ENCODE measurements at places on chromosomes 7 and 10. TPM values are rescaled to one million over a fixed set of nuclear protein-coding genes. Genes with fewer than 3 reads are reported as not detected.

The LMOD2 gene
- total RNA-seq: not detected

The COX15 gene
- total RNA-seq: 47.6 TPM

The PPP1R9A gene
- total RNA-seq: 37.2 TPM

The SPDYE16 gene
- 0.34 TPM for total RNA-seq

The MAGI2 gene
- total RNA-seq: 0.25 TPM

DNA sequence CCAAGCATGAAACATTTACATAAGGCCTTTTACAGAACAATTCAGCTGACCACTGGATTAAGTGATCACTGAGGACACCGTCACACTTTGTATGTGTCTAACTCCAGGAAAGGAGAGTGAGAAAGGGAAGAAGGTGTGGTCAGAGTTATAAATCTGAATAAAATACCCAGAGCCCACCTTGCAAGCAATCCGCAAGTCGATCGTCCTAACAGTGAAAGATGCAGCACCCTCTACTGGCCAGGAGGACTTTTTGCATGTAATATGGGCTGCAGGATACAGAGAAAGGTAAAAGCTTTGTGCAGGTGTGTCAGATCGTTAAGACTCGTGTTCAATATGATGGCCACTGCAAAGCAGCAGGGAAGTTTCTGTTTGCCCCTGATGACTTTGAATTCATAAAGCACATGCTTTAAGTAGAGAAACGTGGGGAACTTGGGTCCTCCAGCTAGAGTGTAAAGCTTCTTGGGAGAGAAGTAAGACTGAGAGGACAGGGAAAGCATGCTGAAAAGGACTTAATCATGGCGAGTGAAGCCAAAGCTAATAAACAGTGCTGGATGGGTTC lies 68.5 kb upstream of the BMPER start:
- peak; percentile 48 for DNase-seq

- DNase-seq: no peak
Measured at GRCh38 chr7:16711730-16712129, 41.8 kb upstream of the TSPAN13 start.

- no peak for DNase-seq
Measured at GRCh38 chr10:17607603-17608332, 9.4 kb downstream of the HACD1 start.

- no peak for DNase-seq
Measured at GRCh38 chr10:11015446-11015934, 2.2 kb upstream of the CELF2 start.

DNA sequence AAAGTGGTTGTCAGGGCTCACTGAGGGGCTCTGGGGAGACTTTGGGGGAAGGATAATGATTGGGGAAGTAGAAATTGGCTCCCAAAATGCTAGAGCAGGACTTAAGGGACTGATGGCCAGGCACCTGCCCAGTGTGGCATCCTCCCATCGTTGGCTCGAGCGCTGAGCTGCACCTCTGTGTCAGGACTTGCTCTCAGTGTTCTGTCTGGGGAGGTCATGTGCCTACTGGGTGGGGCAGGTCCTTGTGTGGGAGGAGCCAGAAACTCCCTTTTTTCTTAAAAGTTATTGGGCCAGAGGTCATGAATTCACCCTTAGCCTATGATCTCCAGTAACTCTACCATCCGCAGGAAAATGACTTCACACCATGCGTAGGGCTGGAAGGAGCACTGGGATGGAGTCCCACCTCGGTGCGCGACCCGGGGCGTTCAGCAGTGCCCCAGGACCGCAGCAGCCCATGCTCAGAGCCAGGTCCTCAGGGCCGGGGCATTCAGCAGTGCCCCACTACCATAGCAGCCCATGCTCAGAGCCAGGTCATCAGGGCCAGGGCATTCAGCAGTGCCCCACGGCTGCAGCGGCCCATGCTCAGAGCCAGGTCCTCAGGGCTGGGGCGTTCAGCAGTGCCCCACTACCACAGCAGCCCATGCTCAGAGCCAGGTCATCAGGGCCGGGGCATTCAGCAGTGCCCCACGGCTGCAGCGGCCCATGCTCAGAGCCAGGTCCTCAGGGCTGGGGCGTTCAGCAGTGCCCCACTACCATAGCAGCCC lies 221.9 kb downstream of the EBF3 start:
- no peak for DNase-seq

- DNase-seq: no peak
Measured at GRCh38 chr10:36457751-36458150, 667.6 kb upstream of the ANKRD30A start.

DNA sequence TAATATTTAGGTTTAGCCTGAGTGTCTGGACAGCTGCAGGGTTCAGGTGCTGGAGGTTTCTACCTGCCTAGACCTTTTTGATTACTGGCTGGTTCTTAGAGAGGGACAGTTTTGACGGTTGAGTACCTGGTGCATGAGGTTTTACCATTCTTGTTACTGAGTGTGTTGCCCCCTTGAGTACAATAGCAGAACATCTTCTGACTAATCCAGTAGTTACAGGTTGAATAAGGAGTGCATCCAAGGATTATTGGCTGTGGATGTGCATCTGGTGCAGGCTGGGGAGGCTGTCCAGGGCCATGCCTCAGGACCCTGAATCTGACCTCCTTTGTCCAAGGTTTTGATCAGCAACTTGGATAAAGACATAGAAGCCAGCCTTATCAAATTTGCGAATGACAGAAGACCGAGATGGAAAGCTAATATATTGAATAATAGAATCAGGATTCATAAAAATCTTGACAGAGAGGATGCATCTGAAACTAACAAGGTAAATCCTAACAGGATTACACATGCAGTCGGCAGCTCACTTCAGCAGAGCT lies 23.1 kb downstream of the PLPP4 start:
- DNase-seq: no peak

All from Caco-2 (cell line).